ENCODE measurements at places on chromosomes 7 and 10.

DNA sequence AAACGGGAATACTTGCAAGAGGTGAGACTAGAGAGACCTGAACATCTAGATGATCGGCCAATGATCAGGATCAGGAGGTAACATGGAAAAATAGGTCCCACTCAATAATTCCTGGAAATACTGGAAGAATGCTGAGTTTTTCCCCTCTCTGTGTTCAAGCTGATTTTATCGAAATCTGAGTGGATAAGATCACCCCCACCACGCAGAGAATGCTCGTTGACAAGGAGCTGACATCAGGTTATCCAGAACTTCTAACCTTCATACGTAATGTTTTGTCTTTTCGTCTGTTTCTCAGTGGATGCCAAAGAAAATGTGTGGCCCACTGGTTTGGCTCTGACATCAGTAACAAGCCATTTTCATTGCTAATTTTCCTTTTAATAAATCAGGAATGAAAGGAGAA, 58.5 kb upstream of the MKX start:
- no peak for DNase-seq

- no peak for DNase-seq
Observed at GRCh38 chr7:92874567-92874966, 38.2 kb upstream of the CDK6 start.

DNA sequence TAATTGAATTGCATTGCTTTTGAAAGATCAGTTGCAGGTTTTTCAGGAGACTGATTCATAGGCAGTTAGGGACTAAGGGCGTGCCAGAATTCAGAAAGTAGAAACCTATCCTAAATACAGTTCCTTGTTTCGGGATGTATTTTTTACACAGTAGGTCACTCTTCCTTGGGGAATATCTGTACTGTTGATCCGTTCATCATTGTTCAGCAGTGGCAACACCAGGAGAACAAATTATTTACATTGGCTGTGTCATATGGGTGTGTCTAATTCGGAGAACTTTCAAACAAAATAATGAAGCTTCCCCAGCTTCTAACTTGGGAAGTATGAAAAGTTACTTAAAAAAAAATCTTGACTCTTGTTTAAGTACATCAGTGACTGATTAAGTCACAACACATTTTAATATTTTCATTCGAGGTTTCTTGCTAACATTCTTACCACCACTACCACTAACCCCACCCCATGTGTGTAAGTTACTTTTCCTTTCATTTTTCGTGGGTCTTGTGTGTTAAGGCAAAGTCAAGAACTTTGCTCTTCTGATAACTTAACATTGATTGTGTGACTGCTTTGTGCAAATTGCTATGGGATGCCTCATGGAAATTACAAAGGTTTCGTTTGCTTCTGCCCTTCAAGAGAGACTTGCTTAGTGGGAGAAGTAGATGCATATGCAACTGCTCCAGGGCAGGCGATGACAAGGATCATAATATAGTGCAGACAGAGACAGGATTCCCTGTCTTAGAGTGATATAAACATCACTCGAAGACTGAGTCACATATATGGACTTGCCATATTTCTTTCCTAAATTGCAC, 43.8 kb upstream of the RPA3 start:
- DNase-seq, result peak; percentile 33

GRCh38 chr10:79336276-79336675, 11.0 kb upstream of the PPIF start:
- no peak for DNase-seq

- DNase-seq, result no peak
Observed at GRCh38 chr7:135248546-135248945, 14.9 kb downstream of the STRA8 start.

DNA sequence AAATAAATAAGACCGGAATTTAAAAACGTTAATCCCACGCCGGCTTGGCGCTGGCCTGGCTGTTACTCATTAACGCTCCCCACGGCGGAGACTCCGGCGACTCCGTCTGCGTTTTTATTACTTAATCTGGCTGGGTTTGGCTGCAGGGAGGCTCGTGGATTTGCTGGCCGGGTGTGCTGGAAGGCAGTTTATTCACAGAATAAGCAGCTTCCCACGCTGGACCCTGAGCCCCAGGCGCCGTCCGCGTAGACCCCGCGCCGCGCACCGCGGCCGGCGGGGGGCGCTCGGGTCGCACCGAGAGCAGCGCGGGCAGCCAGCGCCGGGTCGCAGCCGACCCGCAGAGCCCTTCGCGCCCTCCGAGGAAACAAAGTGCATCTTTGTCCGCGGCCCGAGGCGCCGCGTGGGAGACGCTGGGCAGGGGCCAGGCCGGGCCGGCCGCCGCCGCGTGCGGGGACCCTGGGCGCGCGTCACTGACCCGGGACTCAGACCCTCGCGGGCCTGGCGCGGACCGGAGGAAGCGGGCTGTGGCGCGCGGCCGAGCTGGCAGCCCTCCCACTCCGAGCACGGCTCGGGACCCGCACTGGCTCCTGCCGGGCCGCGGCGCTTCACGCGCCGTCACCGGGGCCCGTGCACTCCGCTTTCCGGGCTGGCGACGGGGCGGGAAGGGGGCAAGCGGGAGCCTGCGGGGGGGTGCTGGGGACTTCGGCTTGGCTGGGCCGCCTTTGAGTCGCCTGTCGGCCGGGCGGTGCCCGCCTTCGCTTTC, 587 bp upstream of the GRK5 start:
- peak; percentile 45 for DNase-seq

DNA sequence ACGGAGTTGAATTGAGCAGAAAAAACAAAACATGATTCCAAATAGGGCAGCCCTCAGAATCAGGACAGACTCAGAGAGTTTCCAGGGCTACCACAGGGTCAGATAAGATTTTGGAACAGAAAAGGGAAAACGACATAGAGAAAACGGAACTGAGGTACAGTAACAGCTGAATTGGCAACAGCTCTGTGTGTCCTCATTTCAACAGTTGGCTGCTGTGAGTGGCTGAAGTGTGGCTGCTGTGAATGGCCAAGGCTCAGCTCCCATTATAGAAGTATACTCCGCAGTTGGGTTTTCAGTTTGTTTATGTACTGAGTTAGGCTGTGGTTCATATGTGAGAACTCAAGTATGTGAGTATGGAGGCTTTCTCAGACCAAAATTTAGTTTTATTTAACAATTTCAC, 32.0 kb downstream of the ANTXRL start:
- DNase-seq, result no peak

DNA sequence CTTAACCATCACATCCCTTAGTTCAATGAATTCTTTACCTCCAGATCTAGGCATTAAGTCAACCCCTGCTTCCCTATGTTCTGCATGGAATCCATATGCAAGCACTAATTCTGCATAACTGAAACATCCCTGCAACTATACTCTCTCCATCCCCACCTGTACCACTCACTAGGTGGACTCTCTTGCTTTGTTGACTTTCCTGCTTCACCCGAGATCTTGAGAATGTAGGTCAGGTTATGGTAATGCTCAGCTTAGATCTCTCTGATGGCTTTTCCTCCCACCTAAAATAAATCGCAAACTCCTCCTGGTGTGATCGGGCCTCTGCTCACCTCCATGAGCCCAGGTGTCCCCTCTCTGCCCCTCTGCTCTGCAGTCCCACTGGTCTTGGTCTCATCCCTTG, 92.4 kb upstream of the ADAM12 start:
- DNase-seq, result no peak

- DNase-seq, result no peak
Observed at GRCh38 chr7:22871661-22872060, 49.0 kb upstream of the TOMM7 start.

DNA sequence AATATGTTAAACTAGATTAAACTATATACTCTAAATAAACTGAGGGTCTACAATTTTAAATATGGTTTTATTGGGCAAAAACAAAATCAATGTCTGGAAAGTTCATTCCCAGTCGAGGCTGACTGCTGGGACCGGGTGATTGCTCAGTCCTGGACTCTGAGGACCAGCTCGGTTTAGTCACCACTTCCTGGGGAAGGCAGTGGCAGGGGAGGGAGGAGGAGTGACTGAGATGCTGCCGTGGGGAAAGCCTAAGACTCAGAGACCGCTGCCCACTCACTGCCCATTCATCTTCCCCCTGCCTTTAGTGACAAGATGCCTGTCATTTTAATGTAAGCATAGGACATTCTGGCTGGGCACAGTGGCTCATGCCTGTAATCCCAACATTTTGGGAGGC, 29.0 kb downstream of the ATOH7 start:
- no peak for DNase-seq

- DNase-seq, result no peak
Observed at GRCh38 chr7:117072620-117073118, 119.4 kb downstream of the ST7 start.

DNA sequence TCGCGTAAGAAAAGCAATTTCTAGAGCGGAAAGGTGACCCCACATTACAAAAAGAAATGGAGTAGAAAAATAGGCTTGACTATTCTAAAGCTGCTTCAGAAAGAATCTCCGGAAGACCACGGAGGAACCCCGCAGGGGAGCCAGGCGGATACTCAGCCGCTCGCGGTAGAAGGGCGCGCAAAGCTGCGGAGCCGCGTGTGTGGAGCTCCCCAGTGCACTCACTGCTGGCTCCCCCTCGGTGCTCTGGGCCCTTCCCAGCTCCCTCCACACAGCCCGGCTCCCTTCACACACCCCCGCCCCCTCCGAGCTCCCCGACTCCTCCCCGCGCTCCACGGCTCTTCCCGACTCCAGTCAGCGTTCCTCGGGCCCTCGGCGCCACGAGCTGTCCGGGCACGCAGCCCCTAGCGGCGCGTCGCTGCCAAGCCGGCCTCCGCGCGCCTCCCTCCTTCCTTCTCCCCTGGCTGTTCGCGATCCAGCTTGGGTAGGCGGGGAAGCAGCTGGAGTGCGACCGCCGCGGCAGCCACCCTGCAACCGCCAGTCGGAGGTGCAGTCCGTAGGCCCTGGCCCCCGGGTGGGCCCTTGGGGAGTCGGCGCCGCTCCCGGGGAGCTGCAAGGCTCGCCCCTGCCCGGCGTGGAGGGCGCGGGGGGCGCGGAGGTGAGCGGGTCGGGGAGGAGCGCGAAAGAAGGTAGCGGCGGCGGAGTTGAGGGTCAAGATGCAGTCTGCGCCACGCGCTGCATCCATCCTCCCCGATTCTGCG, at the start of gene STEAP2:
Gene STEAP2, plus strand, starts transcription at position 350 of the 758 bp plus-strand sequence. CDS start 13,343 bp downstream, outside the sequence.
- no peak for DNase-seq

DNA sequence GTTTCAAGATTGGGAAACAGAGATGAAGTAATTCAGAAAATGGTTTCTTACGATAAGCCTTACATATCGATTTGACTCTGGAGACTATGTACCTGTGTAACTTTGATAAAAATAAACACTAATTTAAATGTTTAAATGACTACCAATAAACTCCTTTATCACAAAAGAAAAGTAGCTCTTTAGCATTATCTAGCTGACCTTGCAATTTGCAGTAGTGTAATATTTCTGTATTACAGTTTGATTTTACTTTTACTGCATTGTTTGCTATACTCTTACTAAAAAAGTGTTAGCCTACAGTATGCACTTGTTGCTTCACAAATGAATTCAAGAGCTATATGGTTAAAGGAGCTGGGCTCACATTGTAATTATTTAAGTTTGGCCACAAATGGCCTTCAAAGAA, 77.8 kb upstream of the ZNF804B start:
- DNase-seq, result no peak

DNA sequence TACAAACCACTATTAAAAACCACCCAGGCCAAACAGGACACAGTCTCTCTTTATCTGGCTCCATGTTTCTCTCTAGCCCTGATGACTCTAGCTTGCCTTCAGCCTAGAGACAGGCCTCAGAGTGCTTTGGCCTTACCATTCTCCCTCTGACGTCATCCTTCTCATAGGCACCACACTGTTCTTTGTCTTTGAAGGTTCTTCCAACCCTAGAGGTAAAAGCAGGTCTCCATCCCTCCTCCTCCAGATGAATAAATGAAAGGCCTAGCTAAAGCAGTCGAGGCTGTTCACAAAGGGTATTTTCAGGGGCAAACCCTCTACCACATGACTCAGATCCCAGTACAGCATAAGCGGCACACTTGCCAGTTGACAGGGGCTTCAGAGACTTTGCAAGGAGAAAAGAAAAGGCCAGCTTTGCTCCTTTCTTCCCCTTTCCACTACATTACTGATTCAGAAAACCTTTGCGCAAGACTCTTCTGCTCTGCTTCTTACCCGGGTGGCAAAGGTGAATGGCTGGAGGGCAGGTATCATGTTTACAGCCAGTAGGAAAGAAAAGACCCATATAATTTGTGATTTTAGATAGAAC, 14.8 kb downstream of the NFE2L3 start:
- no peak for DNase-seq

DNA sequence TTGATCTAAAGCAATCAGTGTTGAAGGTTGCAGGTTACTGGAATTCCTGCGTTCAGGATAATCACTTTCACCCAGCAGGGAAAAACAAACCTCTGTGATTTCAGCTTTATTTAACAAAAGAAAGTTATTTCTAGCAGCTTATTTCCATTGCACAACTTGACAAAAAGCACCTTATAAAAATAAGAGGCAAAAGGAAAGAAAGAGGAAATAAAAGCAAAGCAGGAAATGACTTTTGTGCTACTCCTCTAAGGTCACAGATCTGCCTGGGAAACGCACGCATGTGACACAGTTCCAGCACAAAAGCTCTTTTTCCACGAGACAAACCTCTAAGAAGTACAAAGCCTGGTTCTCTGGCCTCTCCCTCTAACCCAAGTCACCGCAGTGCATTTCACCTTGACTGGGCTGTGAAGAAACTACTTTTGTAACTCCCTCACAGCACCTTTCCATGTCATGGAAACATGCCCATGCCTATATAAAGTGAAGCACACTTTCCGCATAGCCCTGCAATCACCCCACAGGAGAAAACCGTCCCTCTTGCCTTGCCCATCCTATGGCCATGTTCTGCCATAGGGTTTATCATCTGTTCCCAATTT, 870 bp downstream of the ANK3 start:
- no peak for DNase-seq

DNA sequence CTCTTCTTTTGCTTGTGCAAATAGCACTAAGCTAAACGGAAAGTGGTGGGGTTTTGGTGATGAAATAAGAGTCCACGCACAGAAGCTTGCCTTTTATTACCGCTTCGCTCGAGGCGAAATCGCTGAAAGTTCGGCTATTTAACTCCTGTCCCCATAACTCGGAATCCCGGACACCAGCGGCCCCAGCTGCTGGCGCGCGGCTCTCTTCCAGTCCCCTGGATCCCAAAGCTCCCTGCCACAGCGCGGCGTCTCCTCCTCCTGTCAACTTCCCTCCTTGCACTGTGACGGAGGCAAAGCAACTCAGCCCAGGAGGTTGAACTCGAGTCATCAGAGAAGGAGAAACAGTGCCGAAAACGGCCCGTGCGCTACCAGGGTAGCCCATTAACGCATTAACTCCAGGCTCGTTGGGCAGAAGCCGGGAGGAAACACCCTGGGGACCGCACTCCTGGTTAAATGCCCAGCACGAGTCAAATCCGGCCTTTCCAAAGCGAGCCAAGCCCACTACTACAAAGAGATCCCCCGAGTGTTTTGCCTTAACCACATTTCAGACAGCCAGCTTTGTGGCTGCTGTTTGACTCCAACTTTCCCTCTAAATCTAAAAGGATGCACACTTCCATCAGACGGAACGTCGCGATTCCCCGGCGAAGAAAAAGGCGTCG, 1.3 kb downstream of the SEMA3D start:
- DNase-seq, result no peak

- no peak for DNase-seq
Observed at GRCh38 chr10:50335397-50335796, 84.1 kb upstream of the ASAH2 start.
